ENCODE measurements at places on chromosomes 16 and 17.

DNA sequence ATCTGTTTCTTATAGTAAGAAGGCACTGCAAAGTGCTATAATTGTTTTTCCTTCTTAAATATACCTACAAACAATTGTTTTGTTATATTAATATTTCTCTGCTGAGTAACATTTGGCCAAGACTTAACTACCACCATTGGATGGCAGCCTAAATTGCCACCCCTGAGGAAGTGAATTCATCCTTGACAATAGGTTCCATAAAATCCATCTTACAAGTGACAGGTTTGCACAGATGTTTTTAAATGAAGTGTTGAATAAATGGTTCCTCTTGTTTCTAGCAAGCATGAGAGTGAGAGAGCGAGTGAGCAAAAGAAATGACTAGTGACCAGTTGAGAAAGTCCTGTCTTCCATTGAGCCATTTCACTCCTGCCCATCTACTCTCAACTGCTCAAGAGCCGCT is 8.3 kb upstream of the MPHOSPH6 start:
- no peak for DNase-seq

GRCh38 chr16:85850344-85850880 is 48.5 kb upstream of the IRF8 start:
- DNase-seq: no peak

GRCh38 chr16:57976331-57976796 is 5.4 kb upstream of the CNGB1 start:
- DNase-seq: no peak

DNA sequence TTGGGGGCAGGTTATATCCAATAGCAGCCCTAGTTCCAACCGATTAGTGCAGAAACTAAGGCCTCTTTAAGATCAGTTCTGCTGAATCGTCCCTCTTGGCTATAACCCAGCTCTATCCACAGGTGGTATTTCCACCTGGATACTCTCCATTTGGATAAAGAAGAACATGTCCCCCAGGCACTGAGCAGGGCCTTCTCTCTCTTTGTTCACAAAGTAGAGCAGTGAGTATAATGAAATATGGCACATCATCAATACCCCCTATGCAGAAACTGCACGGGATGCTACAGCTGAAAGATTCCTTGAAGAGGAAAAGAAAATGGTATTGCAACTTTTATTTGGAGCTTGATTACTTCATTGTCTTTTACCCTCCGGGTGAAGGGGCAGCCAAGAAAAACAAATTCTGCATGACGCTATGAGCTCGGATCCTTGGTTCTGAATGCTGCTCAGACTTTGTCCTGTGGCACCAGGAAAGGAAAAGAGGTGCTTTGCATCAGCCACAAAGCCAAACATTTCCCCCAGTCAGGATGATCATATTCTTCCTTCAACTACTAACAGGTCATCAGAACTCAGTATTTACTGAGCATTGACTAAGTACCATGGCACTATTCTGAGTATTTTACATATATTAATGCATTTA is 399.7 kb downstream of the NPIPA8 start:
- no peak for DNase-seq

DNA sequence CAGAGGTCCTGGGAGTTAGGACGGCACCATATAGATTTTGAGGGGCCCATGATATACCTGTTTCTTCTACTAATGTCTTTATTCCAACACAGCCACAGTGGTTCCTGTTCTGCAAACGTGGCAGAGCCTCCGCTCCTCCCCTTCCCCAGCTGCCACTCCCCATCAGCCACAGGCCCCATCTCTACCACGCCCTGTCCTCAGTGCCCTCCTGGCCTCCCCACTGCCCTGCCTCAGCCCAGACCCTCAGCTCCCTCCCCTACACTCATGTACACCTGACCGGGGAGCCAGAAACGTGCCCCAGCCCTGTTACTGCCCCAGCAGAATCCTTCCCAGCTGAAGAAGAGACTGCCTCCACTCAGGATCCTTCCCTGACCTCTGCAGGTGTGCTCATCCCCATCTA is 11.9 kb upstream of the RBFOX3 start:
- DNase-seq: no peak

DNA sequence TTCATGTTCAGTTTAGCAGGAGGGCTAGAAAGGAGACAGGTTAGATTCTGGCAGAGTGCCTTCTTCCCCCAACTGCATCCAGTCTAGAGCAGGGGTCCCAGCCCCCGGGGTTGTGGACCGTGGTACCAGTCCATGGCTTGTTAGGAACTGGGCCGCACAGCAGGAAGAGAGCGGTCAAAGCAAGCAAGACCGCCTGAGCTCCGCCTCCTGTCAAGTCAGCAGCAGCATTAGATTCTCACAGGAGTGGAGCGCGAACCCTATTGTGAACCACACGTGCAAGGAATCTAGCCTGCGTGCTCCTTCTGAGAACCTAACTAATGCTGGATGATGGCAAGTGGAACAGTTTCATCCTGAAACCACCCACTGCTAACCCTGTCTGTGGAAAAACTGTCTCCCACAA is 95.0 kb downstream of the HIC1 start:
- no peak for DNase-seq

DNA sequence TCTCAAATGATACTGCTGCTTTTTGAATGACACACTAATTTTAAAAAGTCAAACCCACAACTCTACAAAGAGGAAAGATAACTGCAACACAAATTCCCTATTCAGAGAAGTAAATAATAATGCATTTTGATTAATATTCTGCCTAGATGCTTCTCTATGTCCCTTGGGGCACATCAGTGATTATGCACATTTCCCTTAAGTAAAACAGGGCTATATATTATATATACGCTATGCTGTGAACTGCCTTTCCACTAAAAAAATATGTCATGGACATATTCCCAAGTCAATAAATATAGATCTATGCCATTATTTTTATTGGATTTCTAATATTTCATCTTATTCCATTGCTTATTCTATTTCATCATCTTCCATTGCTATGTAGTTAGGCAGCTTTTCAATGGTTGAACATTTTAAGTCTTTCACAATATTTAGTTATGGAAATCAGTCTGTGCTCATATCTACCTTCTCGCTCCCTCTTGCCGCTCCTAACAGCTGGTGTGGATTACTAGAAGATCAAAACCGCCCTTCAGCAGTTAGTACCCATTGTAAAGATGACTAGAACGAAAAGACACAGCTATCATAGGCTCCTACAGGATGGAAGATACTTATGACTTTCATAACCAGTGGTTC is 468.2 kb upstream of the GOT2 start:
- no peak for DNase-seq

DNA sequence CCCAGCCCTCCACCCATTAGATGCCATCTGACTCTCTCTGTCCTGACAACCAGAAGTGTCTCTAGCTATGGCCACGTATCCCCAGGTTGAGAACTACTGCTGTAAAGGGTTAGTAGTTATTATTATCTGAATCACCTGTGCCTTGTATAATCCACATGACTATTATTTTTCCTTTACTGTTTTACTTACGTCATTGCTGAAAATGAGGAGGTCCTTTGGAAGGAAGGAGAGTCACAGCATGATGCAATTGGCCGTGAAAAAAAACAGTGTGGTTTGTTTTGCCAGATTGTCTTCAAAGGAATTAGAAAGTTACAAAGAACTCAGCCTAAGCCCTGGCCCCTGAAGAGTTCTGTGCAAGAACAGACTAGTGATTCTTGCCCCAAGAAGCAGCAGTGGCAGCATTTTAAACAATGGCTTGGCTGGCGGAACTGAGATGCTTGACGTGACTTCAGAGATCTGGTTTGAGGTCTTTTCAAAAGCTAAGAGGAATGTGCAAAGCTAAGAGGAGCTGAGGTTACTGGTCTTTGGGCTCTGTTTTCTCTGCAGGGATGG is 413.3 kb upstream of the EEF2KMT start:
- no peak for DNase-seq

GRCh38 chr16:66677179-66677578 is 19.4 kb downstream of the CMTM4 start:
- no peak for DNase-seq

- no peak for DNase-seq
Measured at GRCh38 chr17:9702914-9703780, 57.8 kb downstream of the USP43 start.

GRCh38 chr17:41333836-41334235 is 16.8 kb downstream of the KRT33A start:
- DNase-seq: no peak

DNA sequence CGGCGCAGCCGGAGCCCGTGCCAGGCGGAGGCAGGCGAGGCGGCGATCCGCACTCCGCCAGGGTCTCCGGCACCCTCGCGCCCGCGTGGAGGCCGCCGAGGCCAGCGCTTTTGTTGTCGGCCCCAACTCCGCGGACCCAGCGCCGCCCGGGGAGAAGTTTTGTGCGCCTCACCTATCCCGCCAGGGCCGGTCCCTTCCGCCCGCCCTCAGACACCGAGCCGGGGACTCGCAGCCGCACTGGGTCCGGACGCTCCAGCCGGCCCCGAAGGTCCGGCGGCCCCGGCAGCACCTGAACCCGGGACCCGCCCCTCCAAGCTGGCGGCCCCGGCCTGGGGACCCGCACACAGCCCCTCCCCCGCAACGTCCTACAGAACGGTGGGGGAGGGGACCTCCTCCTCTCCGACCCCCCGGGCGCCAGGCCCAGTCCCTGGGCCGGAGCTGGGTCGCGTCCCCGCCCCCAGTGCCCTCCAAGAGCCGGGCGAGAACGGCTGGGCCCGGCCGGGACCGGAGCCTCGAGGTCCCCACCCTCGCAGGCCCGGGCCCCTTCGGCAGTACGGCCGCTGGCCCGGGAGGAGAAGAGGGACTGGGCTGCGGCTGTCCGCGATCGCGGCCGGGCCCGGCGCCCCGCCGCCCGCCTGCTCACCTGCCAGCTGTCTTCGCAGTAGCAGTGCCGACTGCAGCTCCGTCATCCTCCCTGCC is 698 bp downstream of the UBE2G1 start:
- no peak for DNase-seq

GRCh38 chr17:7523033-7523432 is 25.8 kb upstream of the TNFSF12 start:
- peak; percentile 19 for DNase-seq

DNA sequence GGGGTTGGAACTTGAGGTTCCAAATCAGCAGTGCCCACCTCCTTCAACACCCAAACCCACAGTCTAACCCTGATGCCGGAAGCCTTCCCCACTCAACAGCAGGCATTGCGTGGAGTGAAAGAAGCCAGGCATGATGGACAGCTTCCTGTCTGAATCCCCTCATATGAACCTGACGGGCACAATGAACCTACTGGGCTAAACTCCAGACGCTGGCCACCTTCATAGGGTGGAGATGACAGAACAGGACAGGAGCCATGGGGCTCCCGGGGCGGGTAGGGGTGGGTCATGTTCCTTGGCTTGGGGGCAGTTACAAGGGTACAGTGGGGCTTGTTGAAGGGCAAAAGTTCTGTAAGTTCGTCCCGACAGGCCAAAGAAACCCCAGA is 460 bp upstream of the HSBP1 start:
- no peak for DNase-seq

GRCh38 chr16:3458852-3459361 is 15.4 kb downstream of the NAA60 start:
- DNase-seq: no peak

- DNase-seq: no peak
Measured at GRCh38 chr16:30758988-30759491, 2.8 kb downstream of the CFAP119 start.

GRCh38 chr17:4004517-4005295 is 40.5 kb upstream of the ATP2A3 start:
- no peak for DNase-seq

DNA sequence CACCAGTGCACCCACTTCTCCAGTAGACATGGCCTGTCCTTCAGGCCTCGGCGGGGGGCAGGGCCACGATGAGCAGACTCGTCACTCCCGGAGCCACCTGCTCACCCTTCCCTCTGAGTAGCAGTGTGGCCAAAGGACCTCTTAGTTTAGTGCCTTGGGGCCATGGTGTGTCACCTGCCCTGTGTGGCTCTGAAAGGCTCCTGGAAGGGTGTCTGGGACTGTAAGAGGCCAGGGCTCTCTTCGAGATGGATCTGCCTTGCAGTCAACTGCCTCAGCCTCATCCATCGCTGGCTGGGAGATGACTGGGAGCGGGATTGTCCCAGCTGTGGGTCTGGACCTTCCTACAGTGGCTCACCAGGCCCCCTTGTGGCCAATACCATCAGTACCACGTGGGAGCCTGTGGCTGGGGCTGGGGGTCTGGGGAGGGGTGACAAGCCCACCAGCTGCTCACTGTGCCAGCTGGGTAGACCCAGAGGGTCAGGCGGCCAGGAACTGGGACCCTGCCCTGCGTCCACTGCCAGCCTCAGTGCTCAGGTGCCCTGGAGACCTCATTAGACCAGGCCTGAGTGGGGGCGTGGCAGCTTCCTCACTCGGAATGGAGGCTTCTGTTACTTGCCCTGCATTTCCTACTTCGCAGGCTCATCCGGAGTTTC is 133.4 kb downstream of the OR1D5 start:
- DNase-seq: peak; percentile 54

- DNase-seq: no peak
Measured at GRCh38 chr16:78759596-78759995, 660.1 kb downstream of the WWOX start.

GRCh38 chr17:2025622-2026309 is 632 bp upstream of the RTN4RL1 start:
- DNase-seq: peak; percentile 60

- DNase-seq: peak; percentile 98
Measured at GRCh38 chr16:2531696-2532493, 687 bp upstream of the CEMP1 start.

- no peak for DNase-seq
Measured at GRCh38 chr16:17374668-17375255, 96.0 kb downstream of the XYLT1 start.

- no peak for DNase-seq
Measured at GRCh38 chr17:77128896-77129567, 11.7 kb upstream of the SEC14L1 start.

DNA sequence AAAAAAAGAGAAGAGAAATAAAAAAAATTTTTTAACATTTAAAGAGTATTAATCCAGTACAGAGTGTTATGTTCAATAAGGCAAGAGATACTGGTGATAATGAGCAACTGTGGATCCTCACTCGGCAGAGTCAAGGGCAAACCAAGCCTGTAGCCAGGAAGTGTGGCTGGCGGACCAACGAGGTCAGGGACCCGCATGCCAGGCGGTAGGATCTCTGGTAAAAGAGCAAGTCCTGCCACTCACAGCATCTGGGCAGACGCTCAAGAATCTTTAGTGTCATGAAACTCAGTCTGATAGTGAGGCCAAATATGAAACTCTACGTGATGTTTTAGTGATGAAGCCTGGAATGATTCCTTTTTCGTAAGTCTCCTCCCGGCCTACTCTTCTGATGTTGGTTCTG is 8.3 kb upstream of the GEMIN4 start:
- DNase-seq: no peak

- DNase-seq: no peak
Measured at GRCh38 chr17:36740157-36740556, 138.8 kb downstream of the MRM1 start.

GRCh38 chr17:16314189-16314588 is 39.1 kb downstream of the CENPV start:
- no peak for DNase-seq

- no peak for DNase-seq
Measured at GRCh38 chr16:3032624-3033023, 4.1 kb downstream of the BICDL2 start.

- DNase-seq: no peak
Measured at GRCh38 chr16:79182616-79183015, 417.9 kb downstream of the MAF start.

- no peak for DNase-seq
Measured at GRCh38 chr16:41439-42068, 11.9 kb downstream of the POLR3K start.

- DNase-seq: no peak
Measured at GRCh38 chr16:14172200-14172809, 101.2 kb downstream of the MRTFB start.

GRCh38 chr17:58315281-58315711 is 13.3 kb downstream of the TSPOAP1 start:
- DNase-seq: no peak

GRCh38 chr16:67425580-67425979 is 5.3 kb upstream of the HSD11B2 start:
- DNase-seq: no peak

- no peak for DNase-seq
Measured at GRCh38 chr17:48123111-48123510, 15.5 kb downstream of the SNX11 start.
